Activated CD8-positive, alpha-beta memory T cell treated with anti-CD3 and anti-CD28 coated beads for 1 hour (primary cell): ENCODE measurements at places on chromosomes 3 and 15.

DNA sequence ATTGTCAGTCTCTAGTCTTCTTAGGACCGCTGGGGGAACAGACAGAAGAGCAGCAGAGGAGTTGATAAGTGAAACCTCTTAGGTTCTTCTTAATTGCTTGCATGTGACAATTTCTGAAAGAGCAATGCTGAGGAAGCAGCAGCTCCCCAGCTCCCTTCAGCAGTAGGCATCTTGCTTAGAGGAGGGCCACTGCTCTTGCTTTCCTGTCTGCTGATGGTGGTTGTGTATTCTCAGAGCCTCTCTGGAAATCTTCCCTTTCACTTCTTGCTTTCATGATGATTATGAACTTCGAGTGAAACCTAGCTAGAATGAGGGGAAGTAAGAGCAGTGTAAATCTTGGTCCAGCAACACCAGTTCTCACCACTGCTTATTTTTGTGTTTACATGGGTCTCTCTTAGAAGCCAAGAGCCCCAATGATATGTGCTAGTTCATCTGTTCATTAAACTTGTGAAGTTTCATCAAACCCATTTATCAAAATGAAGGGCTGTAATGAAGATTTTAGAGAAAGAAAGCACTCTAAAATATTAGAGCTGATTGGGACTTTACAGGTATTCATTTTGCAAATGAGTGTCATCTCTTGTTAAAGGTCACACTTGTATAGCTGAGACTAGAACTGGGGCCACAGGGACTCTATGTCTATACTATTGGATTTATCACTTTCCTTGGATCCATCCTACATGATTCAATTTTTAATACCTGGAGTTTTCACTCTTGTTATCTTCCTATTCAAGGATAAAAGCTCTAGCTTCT, 246.7 kb downstream of the LPP start:
- no peak for DNase-seq

DNA sequence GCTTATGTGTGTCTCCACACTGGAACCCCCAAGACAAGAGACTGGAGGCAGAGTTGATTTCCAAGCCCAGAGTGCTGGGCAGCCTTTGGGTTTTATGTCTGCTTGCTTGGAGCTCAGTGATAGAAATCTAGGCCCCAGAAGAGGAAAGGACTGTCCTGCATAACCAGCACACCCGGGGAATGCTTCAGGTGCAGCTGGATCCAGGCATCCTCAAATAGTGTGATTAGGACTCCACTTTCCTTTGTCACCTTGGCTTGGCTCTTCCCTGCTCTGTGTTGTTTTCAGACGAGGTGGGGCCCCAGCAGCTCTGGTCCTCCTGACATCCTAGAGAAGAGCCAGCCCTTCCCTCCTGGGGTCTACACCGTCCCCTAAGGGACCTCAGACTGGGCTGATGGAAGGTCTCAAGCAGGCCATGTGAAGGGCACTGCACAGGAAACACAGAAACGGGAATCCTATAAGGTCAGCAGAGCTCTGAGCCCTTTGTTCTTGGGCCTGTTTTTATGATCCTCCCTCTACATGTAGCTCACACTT, 143.7 kb downstream of the TJP1 start:
- no peak for DNase-seq

GRCh38 chr15:86725628-86726027, 646.0 kb downstream of the AGBL1 start:
- no peak for DNase-seq

DNA sequence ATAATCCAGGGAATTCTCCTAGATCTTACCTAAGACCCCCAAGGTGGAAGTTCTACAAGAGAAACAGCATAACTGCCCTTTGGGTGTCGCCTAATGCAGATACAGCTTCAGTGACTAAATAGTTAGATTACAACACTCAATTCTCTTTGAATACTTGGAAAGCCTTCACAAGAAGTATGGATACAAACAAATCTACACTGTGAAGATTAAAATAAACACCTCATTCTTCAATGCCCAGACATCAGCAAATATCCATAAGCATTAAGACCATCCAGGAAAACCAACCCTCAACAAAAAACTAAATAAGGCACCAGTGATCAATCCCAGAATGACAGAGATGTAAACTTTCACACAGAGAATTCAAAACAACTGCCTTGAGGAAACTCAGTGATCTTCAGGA, 963.2 kb downstream of the PLOD2 start:
- DNase-seq: no peak

DNA sequence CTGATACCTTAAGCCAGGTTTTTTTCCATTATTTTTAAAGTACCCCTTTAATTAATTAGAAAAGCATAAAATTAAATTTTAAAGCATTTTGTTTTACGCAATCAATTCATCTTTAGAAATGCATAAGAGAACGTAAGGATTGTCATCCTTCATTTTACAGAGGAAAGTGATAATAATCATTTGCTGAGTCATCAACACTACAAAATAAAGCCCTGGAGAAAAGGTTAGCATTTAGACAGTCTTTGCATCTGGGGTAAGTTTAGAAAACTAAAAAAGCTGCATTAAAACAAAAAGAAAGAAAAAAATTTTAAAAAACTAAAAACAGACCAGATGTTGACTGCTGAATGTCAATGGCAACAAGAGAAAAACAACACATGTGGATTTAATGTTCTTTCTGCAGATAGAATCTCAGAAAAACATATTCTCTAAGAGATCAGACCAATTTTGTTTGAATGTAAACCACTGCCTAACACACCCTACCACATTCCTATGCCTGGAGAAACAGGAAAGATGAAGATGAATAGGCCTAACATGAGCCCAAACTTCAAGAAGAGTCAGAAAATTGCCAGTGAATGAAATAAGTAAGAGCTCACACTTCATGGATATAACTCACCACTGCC, 59.9 kb downstream of the SUCNR1 start:
- no peak for DNase-seq

- no peak for DNase-seq
Observed at GRCh38 chr3:66272016-66272415, 51.2 kb downstream of the SLC25A26 start.

DNA sequence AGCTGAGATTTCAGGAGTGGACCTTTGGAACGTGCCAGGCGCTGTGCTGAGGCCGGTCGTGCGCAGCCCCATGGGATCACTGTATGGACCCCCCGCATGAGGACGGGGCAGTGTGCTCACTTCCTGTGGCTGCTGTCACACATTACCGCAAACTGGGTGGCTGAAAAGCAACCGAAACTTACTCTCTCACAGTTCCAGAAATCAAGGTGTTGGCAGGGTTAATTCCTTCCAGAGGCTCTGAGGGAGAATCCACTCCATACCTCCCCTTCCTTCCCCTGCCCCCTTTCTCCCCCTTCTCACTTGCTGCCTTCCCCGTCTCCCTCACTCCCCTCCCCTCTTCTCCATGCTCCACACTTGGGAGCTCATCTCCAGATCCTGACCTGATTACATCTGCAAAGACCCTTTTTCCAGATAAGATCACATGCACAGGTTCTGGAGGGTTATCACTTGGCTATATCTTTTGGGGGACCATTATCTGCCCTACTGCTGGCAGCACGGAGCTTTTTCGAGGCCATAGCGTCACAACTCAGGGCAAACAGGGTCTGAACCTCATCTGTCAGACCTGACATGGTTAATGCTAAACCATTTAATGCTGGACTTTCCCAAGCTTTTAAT, 41.2 kb downstream of the KLF13 start:
- DNase-seq: no peak

- DNase-seq: no peak
Observed at GRCh38 chr3:126557761-126558160, 971 bp downstream of the C3orf22 start.

- DNase-seq: no peak
Observed at GRCh38 chr3:1092061-1092460, 763 bp upstream of the CNTN6 start.

- DNase-seq: no peak
Observed at GRCh38 chr3:40302784-40303183, 6.7 kb upstream of the EIF1B start.

GRCh38 chr3:40677321-40677720, 152.6 kb downstream of the ZNF621 start:
- no peak for DNase-seq

DNA sequence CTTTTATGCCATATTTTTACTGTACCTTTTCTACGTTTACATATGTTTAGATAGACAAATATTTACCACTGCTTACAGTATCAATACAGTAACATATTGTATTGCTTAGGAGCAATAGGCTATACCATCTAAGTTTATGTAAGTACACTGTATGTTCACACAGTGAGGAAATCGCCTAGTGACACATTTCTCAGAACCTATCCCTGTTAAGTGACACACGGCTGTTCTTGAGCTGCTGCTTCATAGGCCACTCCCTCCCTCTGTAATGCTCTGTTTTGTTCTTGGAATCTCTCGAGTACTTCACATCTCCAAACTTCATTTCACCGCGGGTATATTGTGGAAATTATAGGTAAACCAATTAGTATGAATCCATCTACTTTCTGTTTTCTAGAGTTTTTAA, 13.4 kb upstream of the SELENOT start:
- no peak for DNase-seq

DNA sequence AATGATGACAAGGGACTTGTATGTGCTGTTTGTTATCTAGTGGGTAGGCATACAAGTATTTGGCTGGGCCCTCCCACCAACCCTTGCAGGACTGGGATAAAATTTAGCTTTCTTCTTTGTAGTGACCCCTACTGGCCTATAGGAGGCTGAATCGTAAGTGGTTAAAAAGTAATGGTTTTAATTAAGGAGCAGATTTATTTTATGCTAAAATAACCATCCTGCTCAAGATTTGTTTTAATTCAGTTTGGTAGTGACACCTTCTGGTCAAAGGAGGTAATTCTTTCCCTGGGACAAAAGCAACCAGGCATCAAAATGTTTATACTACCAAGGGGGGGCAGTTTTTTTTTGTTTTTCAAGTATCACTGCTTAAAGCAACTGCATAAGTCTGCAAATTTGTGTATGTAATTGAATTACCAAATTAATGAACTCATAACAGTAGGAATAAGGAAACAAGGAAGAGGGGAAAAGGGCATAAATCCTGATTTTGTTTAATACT, 70.7 kb downstream of the TOP2B start:
- DNase-seq: no peak

- DNase-seq: no peak
Observed at GRCh38 chr15:77032052-77032646, 37.2 kb downstream of the PSTPIP1 start.

DNA sequence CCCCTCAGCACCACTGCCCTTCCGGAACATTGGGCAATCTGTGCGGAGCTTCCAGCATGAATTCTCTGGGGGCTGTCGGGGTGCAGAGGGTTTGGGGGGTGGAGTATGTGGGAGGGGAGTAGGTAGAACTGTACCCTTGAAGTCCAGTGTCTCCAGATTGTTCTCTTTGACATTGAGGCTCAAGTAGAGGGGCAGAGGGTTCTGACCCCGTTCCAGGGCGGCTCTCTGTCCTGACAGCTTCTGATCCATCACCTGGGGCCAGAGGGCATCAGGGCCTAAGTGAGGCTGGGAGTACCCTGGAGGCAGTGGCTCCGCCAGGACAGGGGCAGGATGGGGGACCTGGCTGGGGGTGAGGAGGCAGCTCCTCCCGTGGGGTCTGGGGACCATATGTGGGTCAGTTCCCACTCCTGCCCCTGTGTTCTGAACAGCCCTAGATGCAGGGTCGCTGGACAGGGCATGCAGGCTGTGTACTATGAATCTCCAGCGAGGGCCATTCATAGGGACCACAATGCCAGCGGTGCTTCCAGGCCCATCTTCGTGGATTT, 22.1 kb downstream of the PLA2G4D start:
- no peak for DNase-seq

GRCh38 chr3:86995537-86995936, 4.6 kb upstream of the VGLL3 start:
- DNase-seq: no peak

DNA sequence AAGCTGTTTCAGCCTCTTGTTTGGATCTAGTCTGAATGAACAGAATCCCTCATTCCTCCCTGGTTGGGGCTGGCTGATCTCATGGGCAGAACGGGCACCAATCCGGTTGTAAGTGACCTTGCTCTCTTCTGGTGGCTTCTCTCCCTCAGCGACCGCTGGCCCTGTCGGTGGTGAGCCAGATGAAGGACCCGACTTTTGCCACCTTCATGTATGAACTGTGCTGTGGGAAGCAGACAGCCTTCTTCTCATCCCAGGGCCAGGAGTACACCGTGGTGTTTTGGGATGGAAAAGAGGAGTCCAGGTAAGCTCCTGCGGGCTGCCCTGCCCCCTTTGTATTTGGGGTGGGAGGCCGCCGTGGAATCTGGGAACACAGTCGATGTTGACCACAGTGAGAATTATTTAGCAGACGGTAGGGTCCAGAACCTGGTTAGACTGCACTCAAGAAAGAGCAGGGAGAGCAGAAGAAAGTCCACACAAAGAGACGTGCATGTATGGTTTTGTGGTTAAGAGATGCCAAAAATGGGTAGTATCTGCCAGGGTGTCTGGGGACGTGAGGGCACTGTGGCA, 138.8 kb downstream of the LRRK1 start:
- DNase-seq: no peak

DNA sequence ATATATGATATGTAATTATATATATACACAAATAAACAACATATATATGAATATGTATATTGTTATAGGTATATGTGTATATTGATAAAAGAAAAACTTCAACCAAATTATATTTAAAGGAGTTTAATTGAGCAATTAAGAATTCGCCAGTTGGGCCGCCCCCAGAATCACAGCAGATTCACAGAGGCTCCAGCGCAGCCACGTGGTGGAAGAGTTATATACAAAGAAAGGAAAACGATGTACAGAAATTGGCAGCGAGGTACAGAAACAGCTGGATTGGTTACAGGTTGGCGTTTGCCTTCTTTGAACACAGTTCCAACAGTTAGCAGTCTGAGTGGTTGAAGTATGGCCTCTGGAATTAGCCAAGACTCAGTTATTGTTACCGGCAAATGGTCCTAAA, 137.3 kb upstream of the SLC24A5 start:
- no peak for DNase-seq

DNA sequence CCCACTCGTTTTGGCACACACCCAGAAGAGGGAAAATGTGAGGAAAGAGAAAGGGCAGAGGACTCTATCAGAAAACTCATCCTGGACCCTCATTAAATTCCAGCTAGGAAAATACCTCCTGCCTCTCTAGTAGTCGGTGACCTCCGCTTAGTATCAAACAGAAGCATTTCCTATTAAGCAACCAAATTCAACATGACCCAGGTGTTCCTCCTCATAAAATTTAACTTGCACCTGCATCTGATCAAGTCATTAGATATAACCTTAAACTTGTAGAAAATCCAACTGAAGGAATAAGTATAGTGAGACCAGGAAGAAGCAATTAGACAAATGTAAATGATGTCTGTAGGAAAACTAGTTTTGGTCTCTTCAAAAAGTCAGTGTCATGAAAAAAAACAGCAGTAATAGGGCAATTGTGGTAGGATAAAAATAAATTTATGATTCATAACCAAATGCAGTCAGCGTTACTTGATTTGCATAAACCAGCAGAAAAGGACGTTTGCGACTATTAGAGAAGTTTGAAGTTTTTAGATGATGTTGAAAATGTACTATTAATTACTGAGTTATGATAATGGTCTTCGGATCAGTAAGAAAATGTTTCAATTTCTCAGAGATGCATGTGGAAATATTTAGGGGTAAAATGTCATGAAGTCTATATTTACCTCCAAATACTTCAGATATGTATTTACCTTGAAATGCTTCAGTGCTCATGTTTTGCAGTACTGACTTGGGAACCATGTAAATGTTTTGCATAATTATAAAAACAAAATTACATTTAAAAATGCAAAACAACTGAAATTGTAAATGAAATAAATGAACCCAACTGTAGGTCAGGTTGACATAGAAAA, 44.6 kb downstream of the LDHAL6B start:
- DNase-seq: no peak
